ENCODE measurements at places on chromosomes 2 and 18.

- no peak for DNase-seq
Measured at GRCh38 chr2:188952901-188953300, 21.3 kb upstream of the COL3A1 start.

DNA sequence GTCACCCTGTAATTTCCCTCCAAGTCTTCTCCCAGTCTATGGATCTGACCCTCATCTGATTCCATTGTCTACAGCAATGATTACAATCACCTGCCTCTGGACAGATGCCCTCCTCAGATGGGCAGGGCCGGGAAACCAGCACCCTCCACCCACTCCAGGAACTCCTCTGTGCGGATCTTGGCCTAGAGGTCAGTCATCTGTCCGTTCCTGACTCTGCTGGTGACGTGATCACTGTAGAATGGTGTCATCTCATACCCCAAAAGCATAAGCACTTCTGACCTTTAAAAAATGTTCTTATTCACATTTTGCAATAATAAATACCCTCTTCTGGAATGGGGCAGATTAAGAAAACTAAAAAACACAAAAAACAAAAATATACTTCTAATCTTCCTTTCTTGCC lies 29.5 kb upstream of the BZW1 start:
- no peak for DNase-seq

- no peak for DNase-seq
Measured at GRCh38 chr18:63523660-63524059, 18.5 kb upstream of the SERPINB12 start.

DNA sequence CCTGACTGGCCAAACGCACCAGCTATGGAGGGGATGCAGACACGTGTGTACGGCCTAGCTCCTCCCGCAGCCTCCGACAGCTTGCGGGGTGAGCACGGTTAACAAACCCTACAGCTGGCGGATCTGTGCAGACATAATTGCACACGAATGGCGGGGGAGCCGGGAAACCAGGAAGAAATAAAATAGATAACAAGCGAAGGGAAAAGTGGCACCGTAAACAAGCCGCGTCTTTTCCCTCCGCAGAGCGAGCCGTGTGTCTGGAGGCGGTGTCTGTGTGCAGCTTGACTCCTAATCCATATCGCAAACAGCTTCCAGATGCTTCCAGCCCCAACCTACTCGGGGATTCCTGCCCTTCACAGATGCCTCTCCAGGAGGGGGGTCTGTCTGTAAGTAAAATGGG lies 853.1 kb upstream of the SALL3 start:
- DNase-seq = no peak

DNA sequence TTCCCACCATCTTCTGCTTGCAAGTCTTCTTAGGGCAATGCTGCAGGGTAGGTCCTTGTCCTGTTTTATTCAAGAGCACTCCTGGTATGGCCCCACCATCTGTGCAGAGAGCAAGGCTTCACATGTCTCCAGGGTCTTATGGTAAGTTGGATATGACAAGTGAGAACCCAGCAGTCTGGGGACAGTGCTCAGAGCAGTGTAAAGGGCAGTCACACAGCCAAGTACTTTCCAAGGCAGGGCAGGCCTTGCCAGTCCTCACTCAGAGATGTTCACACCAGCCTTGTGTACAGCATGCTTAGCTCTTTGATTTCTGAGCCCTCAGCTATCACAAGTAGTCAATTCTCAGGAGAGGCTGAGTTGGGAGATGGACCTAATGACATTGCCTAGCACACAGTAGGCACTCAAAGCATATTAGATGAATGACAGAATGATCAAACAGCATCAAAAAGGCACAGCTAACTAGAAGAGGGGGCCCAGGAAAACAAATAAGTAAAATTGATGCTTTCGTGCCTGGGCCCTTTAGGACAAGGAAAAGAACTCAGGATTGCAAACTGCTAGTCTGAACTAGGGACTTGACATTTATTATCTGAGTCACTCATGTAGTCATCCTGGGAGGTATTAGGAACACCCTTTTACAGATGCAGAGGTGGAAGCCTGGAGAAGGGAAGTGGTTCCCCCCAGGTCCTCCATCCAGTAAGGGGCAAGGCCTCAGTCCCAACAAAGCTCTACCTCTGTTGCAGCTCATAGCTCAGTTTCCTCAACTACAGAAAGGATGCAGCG lies 86.7 kb upstream of the CTAGE1 start:
- DNase-seq = no peak

- DNase-seq = no peak
Measured at GRCh38 chr2:86037795-86038192, 67.9 kb downstream of the POLR1A start.

Measured in CD4-positive, alpha-beta memory T cell (primary cell).